ENCODE measurements at places on chromosomes 12 and 14.
A peak's percentile ranks its signal among the peaks of the same experiment; 100 is the strongest.

GRCh38 chr12:111458546-111459172 lies 52.9 kb downstream of the SH2B3 start:
- no peaks in the 10 kb centered on the region for H3K27me3 ChIP-seq
- peaks cover 3% of the 10 kb centered on the region for H3K36me3 ChIP-seq
- H3K27ac ChIP-seq = no peak overlapping the region
- no peak overlapping the region for H3K4me3 ChIP-seq
- no peak for DNase-seq
- H3K4me1 ChIP-seq = no peaks in the 10 kb centered on the region

- no peak for DNase-seq
- H3K27ac ChIP-seq = no peak overlapping the region
- peaks cover 8% of the 10 kb centered on the region for H3K4me1 ChIP-seq
- H3K36me3 ChIP-seq = no peaks in the 10 kb centered on the region
Measured at GRCh38 chr12:65894088-65894487, 69.8 kb downstream of the HMGA2 start.

DNA sequence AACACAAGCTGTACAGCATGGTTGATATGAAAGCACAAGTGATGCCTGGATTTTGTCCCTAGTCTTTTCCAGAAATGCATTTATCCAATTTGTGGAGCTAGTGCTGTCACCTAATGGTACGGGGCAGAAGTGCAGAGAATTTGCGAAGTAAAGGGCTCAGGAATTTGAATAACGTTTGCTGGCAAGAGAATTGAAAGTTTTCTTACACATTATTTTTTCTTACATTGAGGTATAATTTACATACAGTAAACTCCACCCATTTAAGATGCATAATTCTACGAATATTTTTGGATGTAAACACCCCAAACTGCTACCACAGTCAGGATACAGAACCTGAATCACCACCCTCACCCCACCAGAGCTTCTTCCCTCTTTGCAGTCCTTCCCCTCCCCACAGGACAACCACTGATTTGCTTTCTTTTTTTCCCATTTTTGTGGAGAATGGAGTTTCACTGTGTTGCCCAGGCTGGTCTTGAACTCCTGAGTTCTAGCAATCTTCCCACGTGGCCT lies 3.5 kb downstream of the AICDA start:
- no peak overlapping the region for H3K4me3 ChIP-seq
- peak; percentile 37 for DNase-seq
- no peak overlapping the region for H3K27ac ChIP-seq
- peaks cover 9% of the 10 kb centered on the region for H3K4me1 ChIP-seq
- no peaks in the 10 kb centered on the region for H3K36me3 ChIP-seq

DNA sequence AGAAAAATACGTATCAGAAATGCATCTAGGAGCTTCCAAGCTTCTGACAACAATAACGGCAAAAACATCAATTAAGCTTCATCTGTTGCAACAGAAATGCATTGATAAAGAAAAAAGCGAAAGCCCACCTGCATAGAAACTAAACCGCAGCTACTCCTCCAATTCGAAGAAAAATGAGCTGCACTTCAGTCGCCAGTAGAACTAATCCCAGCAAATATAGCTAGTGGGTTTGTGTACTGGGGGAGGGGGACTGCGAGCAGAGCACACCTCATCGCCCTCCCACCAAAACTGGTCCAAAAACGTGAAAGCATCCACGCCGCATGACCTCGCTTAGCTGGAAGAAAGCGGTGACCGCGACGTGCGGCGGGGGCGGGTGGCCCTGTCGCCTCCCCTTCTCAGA lies 1.2 kb downstream of the SLC35F4 start:
- H3K27ac ChIP-seq = no peak overlapping the region
- H3K4me1 ChIP-seq = no peaks in the 10 kb centered on the region
- no peak overlapping the region for H3K4me3 ChIP-seq
- peaks cover 63% of the 10 kb centered on the region for H3K27me3 ChIP-seq

DNA sequence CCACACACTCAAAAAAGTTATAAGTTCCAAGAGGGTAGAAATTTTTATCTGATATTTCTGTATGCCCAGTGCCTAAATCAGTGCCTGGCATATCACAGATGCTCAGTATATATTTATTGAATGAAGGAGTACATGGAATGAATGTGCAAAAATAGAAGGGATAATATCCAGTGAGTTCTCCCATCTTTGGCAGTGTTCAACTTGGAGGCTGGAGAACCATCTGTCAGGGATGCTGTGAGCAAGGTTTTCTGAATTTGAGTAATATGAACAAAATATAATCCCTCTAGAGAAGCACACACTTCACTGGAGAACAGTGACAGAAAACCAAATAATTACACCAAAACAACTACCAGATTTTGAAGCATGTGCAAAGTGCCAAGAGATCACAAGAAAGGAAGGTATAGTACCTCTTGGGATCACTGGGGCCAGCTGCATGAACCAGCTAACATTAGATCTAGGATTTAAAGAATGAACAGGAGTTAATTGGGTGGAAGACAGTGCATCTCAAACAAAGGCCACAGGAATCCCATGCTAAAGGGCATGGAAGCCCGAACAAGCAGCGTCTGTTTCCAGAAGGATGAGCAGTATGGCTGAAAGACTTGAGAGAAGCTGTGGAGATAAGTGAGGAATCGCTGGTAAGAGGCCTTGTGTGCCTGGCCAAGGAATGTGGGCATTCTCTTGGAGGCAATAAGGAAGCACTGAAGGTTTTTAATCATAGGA lies 11.5 kb downstream of the SLC8A3 start:
- no peak overlapping the region for H3K27ac ChIP-seq
- H3K4me3 ChIP-seq = no peak overlapping the region
- no peaks in the 10 kb centered on the region for H3K27me3 ChIP-seq
- no peak for DNase-seq
- H3K4me1 ChIP-seq = no peaks in the 10 kb centered on the region

DNA sequence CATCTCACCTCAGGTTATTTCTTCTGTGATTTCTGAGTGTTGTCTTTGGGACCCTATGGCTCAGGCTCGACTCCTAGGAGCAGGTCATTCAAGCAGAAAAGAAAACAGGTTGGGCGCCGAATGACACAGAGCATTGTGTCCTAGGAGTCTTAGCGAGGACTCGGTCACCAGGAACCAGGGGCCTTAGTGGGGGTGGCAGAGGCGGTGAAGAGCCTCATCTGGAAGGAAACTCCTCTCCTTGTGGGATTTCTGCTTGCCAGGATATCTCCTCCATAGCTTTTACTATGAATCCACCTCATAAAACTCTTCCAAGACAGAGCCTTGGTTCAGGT lies 630 bp downstream of the PLEKHH1 start:
- H3K36me3 ChIP-seq = no peaks in the 10 kb centered on the region
- no peak for DNase-seq
- H3K27me3 ChIP-seq = peaks cover 42% of the 10 kb centered on the region
- no peak overlapping the region for H3K27ac ChIP-seq
- peaks cover 14% of the 10 kb centered on the region for H3K4me1 ChIP-seq

GRCh38 chr12:124566161-124566996 lies 1.0 kb downstream of the NCOR2 start:
- H3K27me3 ChIP-seq = no peaks in the 10 kb centered on the region
- peaks cover 70% of the 10 kb centered on the region for H3K4me1 ChIP-seq
- no peaks in the 10 kb centered on the region for H3K36me3 ChIP-seq
- DNase-seq = peak; percentile 91
- peak overlapping the region; percentile 76 for H3K4me3 ChIP-seq

DNA sequence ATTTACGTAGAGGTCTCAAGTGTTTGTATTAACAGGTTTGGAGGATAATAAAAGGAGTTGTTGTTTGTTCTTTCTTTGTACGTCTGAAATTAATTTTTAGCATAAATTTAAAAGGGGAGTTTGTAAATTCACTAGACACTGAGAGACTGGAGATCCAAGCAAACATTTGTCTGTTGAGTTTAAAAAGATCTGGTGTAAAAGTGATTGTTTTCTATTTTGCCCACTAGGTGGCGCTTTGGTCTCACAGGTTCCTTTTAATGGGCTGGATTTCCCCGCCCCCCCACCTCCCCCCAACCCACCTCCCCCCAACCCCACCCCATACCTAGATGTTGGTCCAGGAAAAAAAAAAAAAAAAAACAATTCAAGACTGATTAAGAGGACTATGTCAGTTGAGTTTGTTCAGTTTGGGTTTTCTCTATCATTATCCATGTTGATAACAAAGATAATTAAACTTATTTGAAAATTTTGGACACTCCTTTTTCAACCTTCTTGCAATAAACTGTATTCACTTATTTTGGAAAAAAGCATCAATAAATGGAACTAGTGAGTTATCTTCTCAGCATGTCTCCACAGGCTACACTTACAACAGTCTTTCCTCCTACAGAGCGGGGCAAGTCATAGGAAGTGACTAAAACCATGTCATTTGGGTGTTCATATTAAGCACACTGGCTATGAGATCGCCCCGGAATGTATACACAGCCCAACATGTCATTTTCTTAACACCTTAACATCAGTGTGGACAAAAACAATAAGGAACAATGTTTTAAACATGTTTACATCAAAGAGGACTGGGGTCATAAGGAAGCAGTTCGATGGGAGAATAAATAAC lies 841.1 kb downstream of the NRXN3 start:
- no peaks in the 10 kb centered on the region for H3K36me3 ChIP-seq
- DNase-seq = no peak
- H3K4me1 ChIP-seq = no peaks in the 10 kb centered on the region
- H3K27me3 ChIP-seq = no peaks in the 10 kb centered on the region
- no peak overlapping the region for H3K27ac ChIP-seq

DNA sequence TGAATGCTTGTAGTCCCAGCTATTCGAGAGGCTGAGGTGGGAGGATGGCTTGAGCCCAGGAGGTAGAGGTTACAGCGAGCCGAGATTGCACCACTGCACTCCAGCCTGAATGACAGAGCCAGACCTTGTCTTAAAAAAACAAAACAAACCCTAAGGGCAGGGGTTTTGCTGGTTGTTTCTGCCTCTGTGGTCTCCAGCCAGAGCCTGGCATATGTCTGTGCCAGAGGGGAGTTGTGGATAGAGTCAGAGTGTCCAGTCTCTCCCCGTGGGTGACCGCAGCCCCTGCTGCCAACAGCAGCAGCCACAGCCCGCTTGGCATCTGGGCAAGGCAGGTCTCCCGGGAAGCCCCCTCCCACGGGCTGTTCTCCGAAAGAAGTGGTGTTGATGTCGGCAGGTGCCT lies 37.6 kb downstream of the MVK start:
- H3K4me3 ChIP-seq = no peak overlapping the region
- no peaks in the 10 kb centered on the region for H3K4me1 ChIP-seq
- peaks cover 69% of the 10 kb centered on the region for H3K27me3 ChIP-seq
- H3K27ac ChIP-seq = no peak overlapping the region
- no peaks in the 10 kb centered on the region for H3K36me3 ChIP-seq
- no peak for DNase-seq

DNA sequence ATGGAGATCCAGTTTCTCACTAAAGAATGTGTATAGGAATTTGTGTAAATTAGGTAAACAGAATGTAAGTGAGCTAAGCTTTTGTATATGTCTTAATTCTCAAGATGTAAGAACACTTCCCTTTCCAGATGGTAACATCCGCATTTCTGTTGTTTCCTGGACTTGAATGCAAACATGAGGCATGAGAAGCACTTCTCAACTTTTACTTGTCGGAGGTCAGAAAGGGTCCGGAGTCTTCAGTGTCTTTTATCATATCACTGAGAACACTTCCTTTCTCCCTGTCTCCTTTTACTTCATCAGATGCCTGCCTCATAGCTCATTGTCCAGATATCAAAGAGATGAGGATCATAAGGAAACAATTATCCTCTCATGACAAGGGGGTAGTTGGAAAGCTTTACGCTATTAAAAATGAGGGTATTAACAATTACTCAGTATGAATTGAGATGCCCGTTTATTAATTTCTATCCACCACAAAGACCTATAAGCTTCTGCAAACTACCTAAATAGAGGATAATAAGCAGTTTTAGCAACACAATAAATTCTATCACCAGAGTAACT lies 214.1 kb upstream of the FLRT2 start:
- no peaks in the 10 kb centered on the region for H3K4me1 ChIP-seq
- H3K4me3 ChIP-seq = no peak overlapping the region
- no peaks in the 10 kb centered on the region for H3K27me3 ChIP-seq
- H3K27ac ChIP-seq = no peak overlapping the region
- no peak for DNase-seq
- H3K36me3 ChIP-seq = no peaks in the 10 kb centered on the region

DNA sequence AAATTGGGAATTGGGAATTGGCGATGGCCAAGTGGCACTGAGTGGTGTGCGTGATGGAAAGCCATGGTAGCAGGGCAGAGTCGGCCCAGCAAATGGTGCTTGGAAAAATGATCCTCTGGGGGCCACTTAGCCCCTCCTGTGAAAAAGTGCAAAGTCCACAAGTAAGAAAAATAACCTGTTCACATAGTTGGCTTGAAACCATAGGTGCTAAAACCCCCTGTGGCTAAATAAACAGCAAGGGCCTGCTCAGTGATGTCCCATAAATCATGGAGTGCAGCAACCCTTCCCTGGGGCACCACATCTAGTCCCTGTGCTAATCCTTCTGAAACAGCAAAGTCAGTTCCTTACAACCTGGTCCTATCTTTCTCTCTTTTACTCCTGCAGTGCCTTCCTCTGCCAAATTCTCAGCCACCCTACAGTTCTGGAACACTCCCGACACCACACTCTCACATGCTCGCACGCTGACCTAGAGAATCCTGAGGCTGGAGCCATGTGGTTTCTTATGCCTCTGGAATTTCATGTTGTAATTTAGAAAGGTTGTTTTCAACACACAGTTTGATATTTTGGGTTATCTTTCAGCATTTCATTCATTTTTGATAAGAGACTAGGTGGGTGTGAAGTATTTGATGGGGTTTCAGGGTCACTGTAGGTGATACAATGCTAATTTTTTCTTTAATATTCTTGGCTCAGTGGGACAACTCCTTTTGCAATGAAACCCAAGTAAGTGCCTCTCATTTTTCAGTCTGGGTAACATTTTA lies 123.6 kb downstream of the SMOC1 start:
- no peaks in the 10 kb centered on the region for H3K36me3 ChIP-seq
- no peak overlapping the region for H3K4me3 ChIP-seq
- no peak overlapping the region for H3K27ac ChIP-seq
- H3K4me1 ChIP-seq = no peaks in the 10 kb centered on the region
- DNase-seq = no peak
- H3K27me3 ChIP-seq = peaks cover 9% of the 10 kb centered on the region
